ENCODE measurements at places on chromosomes 7 and 10.

GRCh38 chr7:15218261-15218660 is 315.7 kb upstream of the DGKB start:
- no peak for DNase-seq

GRCh38 chr7:116122972-116123595 is 87.3 kb upstream of the TES start:
- DNase-seq: no peak

DNA sequence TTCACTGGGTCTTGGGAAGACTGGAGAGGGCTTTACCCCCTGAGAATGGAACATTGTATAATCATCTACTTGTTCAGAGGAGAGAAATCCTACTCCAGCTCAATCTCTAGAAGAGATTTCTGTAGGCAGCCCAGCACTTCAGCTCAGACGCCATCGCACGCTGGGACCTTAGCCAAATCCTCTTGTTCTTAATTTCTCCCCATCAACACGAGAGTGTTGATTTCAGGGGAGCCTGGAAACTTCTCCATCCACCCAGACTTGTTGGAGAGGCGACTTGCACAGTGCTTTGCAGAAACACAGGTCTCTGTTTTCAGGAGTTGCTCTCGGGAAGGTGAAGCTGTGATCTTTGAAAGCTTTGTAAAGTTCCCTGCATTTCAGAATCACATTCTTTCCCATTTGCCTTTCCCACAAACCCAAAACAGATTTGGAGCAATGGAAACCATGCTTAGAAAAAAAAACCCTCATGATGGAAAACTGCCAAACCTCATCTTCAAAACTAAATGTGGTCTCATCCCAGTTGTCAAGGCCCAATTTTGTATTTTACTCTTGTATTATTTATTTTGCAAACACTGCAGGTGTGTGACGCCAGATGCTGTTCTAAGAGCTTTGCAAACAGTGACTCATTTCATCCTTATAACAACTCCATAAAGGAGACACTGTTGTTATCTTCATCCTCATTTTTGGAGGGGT is 60.9 kb downstream of the CALML3 start:
- DNase-seq: no peak

- DNase-seq: no peak
Observed at GRCh38 chr7:127375631-127376030, 16.9 kb downstream of the ZNF800 start.

All from cardiac septum (tissue), 1 donor.